NCI-H2029 treated with DMSO at 0.1 percent for 48 hours (cell line): ENCODE measurements at places on chromosomes 12 and 14.

DNA sequence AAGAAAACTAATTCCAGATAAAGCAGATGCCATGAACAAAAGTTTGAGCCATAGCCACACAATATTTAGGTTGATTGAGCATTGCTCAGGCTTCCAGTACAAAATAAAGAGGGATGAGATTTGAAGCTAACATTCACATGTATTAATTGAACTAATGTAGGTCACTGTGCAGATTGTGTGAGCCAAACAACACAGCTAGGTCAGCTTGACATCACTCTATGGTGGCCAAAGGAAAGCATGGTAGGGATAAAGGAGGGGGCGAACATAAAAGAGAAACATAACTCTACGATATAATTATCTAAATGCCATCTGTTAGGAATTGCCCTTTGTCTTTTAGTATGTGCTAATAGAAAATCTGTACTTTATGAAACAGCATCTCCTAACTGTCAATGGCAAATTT is 477.7 kb upstream of the SYT1 start:
- no peak for DNase-seq

GRCh38 chr14:92692822-92693226 is 55.6 kb downstream of the LGMN start:
- peak; percentile 71 for DNase-seq

DNA sequence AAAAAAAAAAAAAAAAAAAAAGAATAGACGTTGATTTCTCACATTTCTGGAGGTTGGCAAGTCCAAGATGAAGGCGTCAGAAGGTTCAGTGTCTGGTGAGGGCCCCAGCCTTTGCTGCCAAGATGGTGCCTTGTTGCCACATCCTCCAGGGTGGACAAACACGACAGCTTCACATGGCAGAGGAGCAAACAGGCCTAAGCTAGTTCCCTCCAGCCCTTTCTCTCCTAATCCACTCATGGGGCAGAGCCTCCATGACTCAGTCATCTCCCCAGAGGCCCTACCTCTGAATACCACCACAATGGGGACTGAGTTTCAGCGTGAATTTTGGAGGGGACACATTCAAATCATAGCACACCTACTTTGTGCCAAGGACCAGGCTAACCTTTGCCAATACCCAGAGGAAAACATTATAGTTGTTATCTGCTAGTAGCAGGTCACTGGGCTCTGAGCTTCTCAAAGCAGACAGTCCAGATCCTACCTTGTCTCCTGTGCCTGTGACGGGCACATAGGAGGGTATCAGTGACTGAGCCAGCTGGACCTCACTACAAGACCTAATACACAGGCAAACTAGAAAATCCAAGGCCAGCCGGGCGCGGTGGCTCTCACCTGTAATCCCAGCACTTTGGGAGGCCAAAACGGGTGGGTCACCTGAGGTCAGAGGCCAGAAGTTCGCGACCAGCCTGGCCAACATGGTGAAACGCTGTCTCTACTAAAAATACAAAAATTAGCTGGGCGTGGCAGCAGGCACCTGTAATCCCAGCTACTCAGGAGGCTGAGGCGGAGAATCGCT is 10.5 kb upstream of the BCL11B start:
- no peak for DNase-seq

- DNase-seq = no peak
Observed at GRCh38 chr14:101289230-101289690, 272.0 kb upstream of the DIO3 start.

- no peak for DNase-seq
Observed at GRCh38 chr14:56125772-56126636, 7.8 kb downstream of the PELI2 start.

DNA sequence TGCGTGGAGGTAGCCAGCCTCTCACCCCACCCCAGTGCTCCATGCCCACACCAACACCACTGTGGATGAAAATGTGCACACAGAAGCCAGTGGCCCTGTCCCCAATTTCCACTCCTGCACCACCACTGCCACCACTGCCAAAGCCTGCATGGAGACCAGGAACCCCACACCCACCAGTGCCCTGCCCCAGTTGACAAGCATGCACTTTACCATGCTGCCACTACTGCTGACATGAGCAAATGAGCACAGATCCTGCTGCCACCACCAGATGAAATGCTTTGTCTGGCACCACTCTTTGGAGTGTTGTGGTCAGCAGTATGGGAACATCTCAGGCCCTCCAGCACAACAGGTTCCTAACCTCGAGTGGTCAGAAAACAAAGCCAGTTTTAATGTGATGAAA is 104.1 kb downstream of the ATXN7L3B start:
- no peak for DNase-seq

DNA sequence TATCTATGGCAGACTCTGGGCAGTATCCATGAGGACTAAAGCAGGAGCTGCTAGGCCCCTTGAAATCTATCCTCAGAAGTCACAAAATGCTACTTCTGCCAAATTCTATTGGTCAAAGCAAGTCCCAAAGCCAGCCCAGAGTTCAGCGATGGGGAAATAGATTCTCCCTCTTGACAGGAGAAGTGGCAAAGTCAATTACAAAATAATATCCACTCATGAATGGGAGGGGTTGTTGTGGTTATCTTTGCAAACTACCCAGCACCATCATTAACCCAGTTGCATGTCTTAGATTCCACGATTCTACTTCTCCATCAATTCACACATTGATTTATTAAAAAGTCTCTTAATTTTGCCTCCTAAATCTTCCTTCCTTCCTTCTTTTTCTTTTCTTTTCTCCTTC is 30.7 kb upstream of the STXBP6 start:
- no peak for DNase-seq

DNA sequence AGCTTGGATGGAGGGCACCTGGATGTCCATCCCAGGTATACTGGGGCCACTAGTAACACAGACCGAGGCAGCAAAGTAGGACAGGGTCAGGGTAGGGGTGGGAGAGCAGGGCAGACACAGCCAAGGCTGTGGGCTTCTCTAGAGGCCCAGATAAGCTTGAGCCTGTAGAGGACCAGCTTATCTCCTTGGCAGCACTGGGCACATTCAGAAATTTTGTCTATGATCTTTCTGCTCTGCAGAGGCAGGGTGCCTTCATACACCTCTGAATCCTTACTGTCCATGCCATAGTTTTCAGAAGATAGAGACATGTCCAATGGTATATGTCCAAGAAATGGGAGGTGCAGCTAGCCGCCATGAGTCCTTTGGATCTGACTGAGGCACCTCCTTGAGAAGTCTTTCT is 26.4 kb upstream of the USP15 start:
- DNase-seq = no peak

DNA sequence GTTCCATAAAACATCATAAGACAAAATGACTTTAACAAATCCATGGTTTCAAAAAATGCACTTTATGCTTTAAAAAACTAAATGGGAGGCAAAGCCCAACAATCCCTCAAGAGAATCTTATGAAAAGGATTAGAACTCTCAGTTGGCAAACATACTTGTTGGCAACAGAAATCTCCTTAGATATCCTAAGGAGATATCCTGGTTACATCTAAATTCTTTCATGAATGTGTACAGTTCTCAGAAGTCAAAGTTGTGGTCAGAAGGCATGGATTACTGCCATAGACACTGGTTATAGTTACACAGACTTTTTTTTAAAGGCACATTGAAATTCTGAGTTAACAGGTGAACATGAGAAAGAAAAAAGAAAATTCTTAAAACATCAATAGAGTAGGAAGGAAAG is 17.5 kb upstream of the ISM2 start:
- no peak for DNase-seq

DNA sequence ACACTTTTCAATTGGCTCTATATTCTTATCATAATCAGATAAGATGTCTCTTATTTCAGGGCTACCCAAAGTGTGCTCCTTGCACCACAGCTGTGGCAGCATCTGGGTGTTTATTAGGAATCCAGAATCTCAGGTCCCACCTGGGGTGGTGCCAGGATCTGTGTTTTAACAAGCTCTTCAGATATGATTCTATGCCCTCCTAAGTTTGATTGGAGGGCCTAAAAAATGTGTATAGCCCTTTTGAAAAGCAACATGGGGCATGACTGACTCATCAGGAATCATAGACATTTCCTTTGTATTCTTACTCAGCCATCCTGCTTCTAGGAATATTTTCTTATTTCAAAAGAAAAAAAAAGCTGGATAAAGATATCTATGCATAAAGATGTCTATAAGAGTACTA is 103.1 kb downstream of the HELB start:
- no peak for DNase-seq

- no peak for DNase-seq
Observed at GRCh38 chr12:56462565-56462964, 5.8 kb upstream of the SPRYD4 start.

DNA sequence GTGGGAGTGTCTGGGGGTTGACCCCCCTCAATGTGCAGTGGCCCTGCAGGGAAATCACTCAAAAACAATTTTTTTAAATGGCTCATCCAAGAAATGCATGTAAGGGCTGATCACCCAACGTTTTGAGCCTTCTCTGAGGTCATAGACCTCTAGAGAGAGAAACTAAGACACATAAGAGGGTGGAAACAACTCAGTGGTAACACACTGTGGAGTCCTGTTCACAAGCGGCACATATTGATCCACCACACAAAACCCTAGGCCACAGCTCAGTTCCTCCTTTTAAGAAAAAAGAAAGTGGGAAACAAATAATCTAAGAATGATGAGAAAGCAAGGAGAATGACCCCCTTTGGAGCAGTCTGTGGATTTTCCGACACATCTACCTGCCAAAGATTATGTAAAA is 83.0 kb upstream of the METAP2 start:
- no peak for DNase-seq

DNA sequence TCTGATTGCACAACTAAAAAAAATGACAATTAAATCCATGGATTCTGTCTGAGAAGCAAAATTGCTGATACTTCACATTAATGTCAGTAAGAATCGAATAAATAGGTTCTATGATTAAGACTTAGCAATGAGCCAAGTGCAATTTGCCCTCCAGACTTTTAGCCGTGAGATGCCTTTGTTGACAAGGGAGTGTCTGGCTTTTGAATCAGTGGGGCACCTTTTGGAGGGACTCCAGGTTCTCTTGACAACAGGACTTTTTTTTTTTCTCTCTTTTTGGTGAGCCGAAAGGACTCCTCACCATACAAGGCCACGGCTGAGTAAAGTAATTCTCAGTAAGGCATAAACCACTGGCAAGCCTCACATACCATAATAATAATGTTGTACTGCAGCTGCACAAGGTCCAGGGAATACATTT is 4.7 kb upstream of the MDM1 start:
- DNase-seq = no peak

DNA sequence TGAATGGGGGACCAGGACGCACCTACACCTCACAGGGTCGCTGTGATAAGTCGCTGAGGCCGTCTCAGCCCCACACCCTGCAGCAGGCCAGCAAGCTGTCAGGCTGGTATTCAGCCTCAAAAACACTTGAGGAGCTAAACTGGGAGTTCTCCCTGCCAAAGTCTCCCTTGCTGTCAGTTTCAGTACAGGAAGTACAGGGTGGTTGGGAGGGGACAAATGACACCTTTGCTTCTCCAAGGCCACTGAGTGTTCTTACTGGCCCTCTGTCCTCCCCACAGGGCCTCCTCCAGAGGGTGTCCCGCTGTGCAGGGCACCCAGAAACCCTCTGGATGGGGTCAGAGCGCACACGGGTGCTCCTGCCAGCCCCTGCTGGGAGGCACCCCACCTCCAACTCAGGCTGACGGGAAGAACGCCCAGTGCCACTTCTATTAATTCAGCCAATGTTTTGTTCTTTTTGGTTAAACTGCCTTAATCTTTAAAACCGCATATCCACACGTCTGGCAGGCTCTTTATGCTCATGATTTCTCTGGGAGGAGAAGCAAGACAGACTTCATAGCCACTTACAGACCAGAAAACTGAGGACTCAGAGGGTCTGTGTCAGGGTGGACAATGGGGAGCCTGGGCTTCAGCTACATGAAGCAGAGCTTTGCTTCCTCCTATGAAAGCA is 75.9 kb downstream of the ITPK1 start:
- DNase-seq = no peak

DNA sequence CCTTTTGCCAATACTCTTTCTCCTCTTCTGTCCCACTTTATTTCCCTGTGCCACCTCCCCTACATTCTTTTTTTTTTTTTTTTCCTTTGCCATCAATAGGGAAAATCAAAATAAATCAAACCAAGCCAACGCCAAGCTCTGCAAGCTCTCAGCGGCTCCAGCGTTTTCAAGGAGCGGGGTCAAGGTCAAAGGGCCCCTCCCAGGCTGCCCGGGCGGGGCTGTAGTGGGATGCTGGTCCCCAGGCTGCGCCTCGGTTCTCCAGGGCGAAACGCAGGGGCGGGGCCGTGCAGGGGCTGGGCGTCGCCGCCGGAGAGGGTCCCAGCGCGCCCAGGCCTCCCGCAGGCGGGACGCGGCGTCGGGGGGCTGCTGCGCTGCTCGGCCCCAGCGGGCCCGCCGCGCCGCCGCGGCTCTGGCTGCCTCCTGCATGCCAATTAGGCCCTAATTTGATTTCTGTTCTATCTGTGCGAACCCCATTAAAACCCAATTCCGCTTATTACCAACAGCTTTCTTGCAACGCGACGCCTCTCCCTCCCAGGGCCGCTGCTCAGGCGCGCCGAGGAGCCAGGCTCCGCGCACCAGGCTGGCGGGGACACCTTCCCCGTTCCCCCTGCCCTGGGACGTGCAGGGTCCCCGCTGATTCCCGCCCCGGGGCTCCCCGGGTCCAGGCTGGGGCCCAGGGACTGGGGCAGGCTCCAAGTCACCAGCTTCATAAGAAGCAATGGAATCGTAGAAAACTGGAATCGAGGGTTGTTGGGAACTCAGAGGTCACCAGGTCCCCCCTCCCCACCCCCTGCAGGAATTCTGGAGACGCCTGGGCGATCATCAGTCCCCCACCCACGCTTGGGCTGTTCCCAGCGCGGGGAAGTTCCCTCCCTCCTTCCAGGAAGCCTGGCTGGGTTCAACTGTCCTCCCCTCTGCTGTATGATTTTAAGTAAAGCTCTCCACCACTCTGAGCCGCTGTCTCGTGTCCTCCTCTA is 50.7 kb upstream of the MAP1LC3B2 start:
- no peak for DNase-seq

DNA sequence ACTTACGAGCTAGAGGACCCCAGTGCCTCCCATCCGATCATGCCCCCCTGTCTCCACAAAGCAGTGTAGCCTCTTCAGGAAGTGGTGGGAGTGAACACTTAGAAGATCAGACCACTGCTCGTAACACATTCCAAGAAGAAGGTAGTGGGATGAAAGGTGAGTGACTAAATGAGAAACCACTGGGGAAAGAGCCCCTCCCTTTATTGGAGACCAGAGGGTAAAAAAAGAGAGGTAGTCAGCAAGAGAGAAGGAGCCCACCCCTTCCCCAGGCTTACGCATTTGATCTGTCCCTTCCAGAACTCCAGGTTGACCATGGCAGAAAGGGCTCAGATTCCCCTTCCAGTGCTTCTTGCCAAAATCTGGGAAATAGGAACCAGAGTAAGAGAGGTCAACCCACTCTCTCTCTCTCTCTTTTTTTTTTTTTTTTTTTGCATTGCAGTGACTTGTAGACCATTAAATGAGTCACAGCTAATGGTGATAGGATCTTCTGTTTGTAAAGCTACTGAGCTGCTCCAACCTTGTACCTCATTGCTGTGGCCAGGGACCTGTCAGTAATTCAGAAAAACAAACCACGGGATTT is 165.4 kb downstream of the GCH1 start:
- no peak for DNase-seq
